NCI-H2029 treated with DMSO at 0.1 percent for 48 hours (cell line): ENCODE measurements at places on chromosomes 1 and 21.
A peak's percentile ranks its signal among the peaks of the same experiment; 100 is the strongest.

- no peak for DNase-seq
Observed at GRCh38 chr21:16199539-16199938, 469.8 kb downstream of the USP25 start.

GRCh38 chr1:107534632-107535031, 393.8 kb downstream of the NTNG1 start:
- DNase-seq, result no peak

DNA sequence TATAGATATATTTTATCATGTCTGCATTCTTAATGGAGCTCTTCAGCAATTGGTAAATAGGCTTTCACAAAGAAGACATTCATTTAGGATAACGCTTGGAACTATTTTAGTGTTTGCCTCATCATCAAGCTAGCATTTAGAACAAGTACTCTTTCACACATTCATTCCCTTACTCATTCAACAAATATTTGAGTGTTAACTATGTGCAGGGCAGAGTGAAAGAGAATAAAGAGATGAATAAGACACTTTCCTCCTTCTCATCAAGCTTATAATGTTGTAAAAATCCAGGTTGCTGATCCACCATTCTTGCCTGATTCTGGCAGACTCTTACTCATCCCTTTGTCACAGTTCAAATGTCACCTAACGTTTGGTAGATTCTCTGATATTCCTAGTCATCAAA, 386.3 kb upstream of the BEND5 start:
- peak; percentile 18 for DNase-seq

GRCh38 chr1:59499943-59500569, 203.2 kb downstream of the FGGY start:
- DNase-seq, result no peak

DNA sequence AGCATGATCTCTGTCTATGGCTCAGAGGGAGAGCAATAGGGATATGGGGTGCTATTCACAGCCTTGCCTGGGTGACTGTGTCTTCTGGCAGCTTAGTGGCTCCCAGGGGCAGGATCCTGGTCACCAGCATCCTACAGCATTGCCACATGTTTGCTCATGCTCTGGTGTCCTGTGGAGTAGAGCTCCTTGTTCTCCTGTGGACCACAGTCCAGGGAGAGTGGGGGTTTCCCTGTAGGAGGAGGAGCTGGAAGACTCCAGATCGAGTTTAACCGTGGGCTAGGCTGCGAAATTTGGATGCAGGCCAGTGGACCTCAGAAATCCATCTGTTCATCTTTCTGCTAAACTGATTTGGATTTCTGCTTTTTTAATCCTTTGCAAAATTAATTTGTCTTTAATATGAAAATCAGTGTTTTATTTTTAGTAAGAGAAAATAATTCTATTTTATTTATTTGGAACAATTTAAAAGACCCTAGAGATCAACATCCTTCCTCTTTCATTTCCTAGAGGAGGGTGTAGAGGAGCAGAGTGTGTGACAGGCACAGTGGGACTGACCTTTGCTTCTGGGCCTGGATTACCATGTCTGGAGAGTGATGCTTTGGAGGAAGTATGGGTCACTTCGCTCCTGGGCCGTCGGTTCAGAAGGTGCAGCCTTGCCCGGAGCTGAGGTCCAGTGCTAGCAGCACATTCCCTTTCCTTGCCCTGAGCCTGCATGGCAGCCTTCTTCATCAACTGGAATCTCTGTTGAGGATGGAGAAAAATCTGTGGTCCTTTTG, 17.4 kb downstream of the ADARB1 start:
- DNase-seq, result no peak

DNA sequence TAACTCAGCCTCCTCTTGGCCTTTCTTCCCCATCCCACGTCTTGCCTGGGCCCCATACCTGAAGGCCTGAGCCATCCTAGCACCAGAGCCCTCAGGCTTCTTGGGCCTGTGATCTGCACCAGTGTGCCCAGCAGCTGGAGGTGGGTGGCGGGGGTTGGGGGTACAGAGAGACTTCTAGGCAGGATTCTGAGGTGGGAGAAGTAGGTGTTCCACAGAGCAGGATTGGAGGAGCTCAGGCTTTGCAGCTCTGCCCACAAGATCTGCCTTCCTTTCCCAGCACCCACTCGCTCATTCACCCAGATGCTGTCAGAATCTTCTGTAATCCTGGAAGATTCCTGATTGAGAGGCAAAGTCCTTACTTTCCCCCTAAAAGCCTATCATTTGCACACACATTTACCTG, 10.0 kb upstream of the GJB5 start:
- DNase-seq, result no peak

DNA sequence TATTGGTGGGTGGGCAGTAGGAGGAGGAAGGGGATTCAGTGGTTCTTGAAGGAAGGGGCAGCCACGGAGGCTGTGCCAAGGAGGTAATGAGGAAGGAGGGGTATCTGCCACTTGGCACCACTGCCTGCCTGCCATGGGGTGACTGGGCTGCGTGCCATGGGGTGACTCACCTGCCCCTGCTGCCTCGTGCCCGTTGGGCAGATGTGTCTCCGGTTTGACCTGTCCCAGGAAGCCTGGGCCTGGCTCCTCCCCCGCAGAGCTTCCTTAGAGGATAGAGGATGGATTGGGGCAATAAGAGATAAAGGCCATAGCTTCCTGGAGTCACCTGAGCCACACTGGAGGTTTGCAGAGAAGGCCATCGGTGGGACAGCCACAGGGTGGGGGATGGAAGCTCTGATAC, 1.7 kb downstream of the PADI3 start:
- DNase-seq, result no peak
